ENCODE measurements at places on chromosomes 3 and 15.

DNA sequence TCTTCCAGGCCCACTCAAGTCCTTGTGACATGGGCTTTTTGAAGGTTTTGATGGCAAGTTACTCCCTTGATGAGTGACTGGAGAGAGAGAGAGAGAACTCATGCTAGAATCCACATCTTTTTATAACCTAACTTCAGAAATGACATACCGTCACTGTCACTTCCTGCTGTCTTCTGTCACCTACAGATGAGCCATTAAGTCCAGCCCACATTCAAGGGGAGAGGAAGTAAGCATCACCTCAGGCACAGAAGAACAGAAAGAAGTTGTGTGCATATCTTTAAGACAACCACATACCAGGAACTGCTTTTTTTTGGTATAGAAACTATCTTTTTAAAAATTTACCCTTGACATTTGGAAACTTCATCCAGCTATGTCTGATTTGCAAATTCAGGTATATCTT lies 16.6 kb upstream of the TXNRD3 start:
- no peak for DNase-seq

- DNase-seq = no peak
Observed at GRCh38 chr15:97875025-97875512, 85.4 kb upstream of the ARRDC4 start.

- DNase-seq = no peak
Observed at GRCh38 chr3:111076732-111077131, 5.1 kb downstream of the NECTIN3 start.

DNA sequence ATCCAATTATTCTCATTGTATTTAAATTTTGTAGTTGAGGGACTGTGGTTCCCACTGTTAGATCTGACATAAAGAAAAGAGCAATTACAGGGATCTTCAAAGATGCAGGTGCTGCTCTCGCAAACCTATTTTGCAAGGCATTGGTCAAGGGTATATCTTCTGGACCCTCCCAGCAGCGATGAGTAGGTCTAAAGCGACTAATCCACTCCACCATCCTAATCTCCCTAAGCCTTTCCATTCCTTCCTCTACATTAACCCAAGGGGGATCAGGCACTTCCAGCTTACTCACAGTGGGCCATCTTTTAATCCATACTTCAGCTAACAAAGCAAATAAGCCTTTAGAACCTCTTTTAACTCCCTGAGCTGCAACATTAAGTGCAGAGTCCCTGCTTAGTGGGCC lies 37.0 kb upstream of the CPOX start:
- no peak for DNase-seq

DNA sequence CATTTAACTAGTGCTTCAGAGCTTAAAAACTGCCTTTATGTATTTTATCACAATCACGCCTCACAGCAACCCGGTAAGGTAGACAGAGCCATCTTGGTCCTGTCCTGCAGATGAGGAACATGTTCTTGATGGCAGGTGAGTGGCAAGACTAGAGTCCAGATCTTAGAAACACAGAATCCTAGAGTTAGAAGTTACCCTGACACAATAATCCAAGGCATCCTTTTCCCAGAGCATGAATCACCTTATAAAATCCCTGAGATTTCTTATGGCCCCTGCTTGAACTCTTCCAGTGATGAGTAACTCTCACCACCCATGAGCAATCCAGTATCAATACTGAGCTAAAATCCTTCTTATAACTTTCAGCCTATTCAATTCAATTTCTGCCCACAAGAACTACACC lies 16.9 kb downstream of the POPDC2 start:
- DNase-seq = no peak

GRCh38 chr15:76200641-76201105 lies 110.6 kb downstream of the ETFA start:
- DNase-seq = no peak

DNA sequence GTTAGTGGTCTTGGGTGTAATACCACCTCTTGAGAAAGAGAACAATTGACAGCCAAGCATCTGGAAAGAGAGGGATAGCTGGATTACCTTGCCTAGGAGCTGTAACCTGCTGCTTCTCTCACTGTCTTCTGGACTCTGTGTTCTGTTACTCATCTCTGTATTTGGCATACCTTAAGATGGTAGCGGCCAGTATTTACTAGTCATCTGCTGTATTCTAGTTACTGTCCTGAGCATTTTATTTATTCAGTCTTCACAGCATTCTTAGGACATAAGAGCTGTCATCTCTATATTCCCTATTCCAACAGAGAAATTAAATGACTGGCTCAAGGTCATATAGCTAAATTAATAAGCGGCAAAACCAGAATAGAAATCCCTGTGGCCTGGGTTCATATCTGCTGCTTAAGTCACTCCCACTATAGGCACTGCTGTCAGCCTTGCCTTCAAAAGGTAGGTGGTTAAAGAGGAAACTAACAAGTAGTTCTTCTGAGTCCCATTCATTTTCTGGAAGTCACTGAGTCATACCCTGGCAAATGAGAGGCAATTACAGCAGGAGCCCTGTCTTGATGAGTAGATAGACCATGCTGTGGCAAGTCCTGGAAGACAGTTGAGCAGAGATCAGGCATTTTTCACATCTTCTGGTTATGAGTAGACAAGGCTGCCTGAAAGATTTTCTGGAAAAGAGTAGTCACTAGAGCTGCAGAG lies 68.2 kb downstream of the RAB7A start:
- no peak for DNase-seq

GRCh38 chr3:120418446-120418845 lies 32.3 kb downstream of the FSTL1 start:
- DNase-seq = no peak

DNA sequence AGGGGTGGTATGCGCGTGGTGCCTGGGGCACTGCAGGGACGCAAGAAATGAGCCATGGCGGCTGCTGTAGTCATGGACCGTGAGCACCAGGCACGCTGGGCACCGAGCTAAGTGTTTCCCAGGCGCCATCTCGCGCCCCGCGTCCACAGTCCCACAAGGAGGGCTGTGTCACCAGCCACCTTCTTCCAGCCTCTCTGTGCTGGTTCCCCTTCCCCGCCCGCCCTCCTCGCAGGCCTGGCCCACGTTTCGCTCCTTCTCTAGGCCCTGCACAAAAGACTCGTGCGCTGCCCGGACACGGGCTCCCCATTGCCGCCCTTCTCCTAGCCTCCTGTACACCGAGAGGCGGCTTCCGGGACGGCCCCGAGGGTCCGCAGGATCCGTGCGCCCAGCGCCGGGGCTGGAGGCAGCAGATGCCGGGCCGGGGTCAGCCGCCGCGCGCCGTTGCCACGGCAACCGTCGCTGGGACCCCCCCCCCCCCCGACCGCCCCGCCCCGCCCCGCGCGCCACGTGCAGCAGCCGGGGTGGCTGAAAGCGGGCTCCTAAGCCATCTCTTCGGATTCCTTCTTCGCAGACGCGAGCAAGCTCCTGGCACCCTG lies 113.4 kb downstream of the SRGAP3 start:
- no peak for DNase-seq

GRCh38 chr3:19573644-19574043 lies 360.4 kb downstream of the EFHB start:
- no peak for DNase-seq

DNA sequence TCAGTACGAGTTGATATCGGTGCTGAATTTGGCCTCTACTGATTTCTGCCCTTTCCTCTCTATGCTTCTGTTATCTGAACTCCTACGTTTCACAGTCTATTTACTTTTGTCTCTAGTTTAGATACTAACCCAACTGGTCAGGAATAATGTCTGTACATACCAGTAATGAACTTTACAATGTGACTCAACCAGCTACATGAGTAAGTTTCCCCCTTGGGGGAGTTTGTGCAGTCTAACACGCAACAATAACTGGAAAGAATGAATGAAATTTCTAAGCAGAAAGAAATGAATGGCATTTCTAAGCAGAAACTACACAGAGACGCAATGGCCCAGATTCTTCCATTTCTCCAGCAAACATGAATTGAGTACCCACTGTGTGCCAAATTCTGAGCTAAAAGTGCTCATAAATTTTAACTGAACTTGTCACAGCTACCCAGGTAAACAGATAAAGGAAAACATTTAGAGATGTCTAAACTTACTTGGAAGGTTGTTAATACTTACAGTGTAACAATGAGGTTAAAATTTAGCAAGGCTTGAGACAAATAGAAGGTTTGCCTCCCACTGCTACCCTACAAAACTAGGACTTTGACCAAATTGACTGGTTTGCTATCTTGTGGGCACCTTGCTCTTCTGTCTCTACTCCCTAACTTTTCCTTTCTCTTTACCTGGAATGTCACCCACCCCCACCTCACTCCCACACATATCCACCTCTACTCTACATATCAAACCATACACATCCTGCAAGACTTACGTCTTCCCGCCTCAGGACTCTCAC lies 11.6 kb downstream of the UPK1B start:
- no peak for DNase-seq

GRCh38 chr3:183428447-183429211 lies at the start of gene MCF2L2:
Gene MCF2L2 (minus strand): TSS chr3:183428619. CDS start chr3:183427977, 642 bp downstream.
- DNase-seq = peak; percentile 48

DNA sequence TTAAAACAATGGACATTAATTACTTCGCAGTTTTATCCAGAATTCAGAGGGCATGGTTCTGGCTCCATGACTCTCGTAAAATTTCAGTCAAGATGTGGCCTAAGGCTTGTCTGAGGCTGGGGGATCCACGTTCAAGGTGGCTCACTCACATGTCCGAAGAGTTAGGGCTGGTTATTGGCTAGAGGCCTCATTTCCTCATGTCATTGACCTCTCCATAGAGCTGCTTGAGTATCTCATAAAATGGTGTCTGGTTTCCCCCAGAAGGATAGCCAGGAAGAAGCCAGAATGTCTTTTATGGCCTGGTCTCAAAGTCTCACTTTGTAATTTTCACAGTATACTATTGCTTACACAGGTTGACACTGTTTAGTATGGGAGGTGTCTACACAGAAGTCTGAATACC lies 67.3 kb upstream of the DCBLD2 start:
- DNase-seq = no peak

- DNase-seq = no peak
Observed at GRCh38 chr15:92521624-92522008, 127.9 kb downstream of the ST8SIA2 start.

All from stimulated activated CD8-positive, alpha-beta memory T cell treated with anti-CD3 and anti-CD28 coated beads, Interleukin-2, amount 100 ng/mL, for 1 hour (primary cell).